Activated CD4-positive, alpha-beta T cell treated with anti-CD3 and anti-CD28 coated beads, Interleukin-10, Interleukin-2, amounts not matched to agents 100 ng/mL and 50 ng/mL, durations not matched to agents 16 hours and 8 hours (primary cell): ENCODE measurements at places on chromosomes 4 and X.

DNA sequence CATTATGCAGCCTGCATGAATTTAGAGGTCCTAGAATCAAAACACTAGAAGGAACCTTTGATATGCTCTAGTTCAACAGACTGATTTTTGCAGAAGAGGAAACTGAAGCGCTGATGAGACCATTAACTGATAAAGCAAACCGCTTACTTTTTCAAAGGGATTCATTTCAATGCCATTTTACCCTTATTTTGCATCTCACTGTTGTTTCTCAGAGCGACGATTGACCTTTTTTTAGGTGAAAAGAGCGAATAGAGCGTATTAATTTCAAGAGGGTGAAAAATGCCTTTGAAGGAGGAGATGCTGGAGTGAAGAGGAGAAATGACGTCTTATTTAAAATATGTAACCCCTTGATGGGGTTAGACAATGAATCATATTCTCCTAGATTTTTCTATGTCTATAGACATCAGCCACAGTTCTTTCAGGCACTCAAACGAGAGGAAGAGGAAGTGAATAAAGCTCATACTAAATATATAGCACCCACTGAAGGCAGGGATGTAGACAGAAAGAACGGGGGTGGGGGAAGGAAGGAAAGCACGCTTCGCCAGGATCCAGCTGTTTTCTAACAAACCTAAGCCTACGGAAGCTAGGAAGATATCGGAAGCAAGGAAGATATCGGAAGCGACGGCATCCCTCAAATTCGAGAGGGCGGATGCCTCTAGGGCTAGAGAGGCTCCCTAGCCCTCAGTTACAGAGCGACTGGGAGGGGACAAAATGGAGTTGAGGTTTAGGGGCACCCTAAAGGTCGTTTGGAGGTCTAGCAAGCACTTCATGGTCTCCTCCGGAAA, 848 bp downstream of the ACSL4 start:
- peak; percentile 31 for DNase-seq

GRCh38 chrX:39840581-39841093, 257.1 kb downstream of the BCOR start:
- DNase-seq: no peak

GRCh38 chr4:112516066-112516470, at the start of gene NEUROG2:
Gene NEUROG2, minus strand, starts transcription at chr4:112516180. Its CDS starts 705 bp downstream, at chr4:112515475.
- DNase-seq: no peak

DNA sequence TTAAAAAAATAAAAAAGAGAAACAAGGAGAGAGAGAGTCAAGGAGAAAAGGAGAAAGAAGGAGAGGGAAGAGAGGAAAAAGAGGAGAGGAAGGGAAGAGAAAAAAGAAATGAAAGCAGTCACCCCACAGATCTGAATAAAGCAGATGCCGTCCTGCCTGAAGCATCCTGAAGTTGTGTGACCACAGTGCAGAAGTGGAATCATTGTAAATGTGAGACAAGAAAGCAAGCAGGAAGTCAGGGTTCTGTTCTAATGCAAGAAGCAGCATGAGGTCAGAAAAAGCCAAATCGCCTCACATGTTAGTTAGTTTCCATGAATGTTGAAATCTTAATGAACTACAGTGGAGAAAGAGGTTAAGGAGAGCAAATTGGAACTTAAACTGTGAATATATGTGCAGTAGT, 692.5 kb downstream of the CENPC start:
- DNase-seq: no peak

DNA sequence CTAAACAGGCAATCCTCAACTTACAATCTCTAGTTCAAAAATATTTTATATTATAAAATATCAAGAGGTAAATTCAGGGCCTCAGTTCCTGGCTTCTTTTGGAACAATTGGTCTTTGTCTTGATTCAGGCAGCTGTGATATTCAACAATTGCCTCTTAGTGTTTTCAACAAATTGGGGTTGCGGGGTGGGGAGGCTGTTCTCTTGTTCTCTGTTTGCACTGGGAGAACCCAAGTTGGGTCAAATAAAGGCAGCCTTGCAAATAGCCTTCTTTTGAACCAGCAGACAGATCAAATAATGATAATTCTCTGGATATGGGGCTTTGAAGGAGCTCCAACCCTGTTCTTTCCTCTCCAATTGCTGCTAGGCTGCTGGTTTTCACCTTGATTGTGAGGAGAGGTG, 142.5 kb downstream of the COL4A5 start:
- DNase-seq: no peak

DNA sequence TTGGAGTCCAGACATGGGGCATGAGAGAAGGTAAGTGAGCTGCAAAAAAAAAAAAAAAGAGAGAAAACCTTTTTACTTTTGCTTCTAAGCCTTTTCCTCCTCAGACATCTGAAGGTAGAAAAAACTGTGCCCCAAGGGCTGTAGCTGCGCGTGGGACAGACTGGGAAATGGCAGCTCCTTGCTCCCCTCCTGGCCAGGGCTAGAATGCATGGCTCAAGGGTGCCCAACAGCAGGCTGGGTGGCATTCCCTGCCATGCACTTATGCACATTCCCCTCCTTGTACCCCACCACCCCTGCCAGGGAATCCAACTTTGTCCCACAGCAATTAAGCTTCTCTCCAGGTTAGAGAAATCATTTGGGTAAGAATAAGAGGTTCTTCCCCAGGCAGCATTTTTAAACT, 421.2 kb downstream of the TRAM1L1 start:
- DNase-seq: no peak

DNA sequence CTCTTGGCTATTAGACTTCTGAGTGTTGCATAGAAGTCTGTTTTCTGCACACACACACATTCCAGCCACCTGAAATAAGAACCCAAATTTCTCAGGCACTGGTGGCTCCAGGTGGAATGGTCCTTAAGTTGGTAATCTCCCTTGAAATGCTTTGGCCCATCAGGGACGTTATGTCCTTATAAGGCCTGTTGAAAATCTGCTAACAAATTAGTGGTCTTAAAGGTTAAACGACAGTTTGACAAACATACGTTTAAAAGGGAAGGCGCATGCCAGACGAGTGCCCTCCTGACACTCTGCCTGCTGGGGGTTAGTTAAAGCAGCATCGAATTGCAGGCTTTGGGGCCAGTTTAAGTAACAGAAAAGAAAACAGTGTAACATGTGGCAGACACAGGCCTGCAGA, 125.0 kb downstream of the TBX22 start:
- DNase-seq: no peak

- no peak for DNase-seq
Measured at GRCh38 chr4:132818091-132818490, 331.0 kb upstream of the PCDH10 start.

- no peak for DNase-seq
Measured at GRCh38 chr4:53674903-53675302, 83.6 kb upstream of the LNX1 start.

GRCh38 chrX:118976599-118977340, 2.4 kb downstream of the LONRF3 start:
- DNase-seq: peak; percentile 17

GRCh38 chr4:146333895-146334262, 119.5 kb downstream of the REELD1 start:
- DNase-seq: no peak

DNA sequence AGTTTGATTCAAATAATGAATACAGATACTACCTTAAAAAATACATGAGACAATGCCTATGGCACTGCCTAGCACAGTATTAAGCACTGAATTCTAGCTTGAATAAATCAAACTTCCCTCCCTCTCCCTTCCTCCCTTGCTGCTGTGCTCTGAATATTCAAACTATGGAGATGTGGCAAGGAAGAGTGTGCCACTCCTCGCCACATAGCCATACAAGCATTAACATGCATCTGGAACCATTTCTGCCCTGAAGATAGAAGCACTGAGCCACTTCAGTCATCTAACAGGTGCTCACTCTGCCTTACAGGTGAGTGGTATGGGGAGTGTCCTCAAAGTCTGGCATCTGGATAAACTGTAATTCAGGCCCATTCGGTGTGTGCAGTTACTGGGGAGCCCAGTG, 276.9 kb downstream of the ARHGAP24 start:
- DNase-seq: no peak

DNA sequence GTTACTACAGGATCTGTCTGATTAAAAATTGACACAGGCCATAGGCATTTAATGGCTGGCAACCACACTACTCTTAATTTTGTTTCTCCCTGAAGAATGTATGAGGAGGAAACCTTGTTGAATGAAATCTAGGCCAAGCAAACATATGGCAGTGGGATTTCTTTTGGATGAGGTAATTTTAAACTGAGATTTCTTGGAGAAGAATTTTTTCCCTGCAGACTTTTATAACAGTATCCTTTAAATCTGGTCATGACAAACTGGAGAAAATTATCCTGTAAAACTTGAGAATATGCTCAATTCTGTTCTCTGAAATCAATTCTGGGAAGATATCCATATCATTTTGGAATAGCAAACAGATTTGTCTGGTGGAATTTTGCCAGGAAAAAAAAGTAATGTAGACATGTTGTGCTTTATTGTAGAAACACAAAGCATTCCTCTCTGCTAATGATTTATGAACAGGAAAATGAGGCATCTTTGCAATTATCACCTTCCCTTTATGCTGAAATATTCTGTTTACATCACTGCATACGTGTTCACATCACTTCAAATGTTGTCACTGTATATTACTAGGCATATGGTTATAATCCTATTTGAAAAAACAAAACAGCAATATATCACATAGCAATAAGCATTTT, 108.3 kb upstream of the ARSJ start:
- no peak for DNase-seq

DNA sequence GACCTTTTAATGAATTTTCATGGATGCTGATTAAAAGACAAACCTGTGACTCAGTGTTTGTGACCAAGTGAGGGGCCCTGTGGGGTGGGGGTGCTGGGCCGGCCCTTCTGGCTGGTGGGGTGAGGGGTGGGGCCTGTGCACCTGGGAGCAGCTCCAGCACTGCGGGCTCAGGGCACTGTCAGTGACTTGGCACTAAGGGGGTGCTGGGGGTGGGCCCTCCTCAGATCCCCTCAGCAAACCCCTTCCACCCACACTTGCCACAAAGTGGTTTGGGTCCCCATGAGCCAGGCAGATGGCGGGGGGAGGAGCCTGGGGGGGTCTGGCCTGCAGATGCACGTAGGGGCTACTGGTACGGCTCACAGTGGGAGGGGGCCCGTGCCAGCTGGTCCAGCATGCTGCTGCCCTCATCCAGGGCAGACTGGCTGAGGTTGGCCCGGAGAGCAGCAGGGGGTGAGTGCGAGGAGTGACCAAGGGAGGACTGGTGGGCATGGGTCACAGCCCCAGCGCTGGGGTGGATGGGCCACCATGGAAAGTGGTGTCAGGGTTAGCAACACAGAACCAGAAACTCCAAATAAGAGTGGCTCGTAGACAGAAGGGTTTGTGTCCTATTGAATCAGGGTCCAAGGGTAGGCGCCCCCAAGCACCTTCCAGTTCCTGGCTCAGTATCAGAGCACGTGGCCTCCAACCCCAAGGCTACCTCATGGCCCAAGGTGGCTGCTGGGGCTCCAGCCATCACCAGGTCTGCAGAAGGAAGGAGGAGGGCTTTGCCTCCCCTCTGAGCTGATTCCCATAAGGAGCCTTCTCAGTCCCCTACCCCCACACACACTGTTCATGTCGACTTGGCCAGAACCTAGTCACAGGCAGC, 10.1 kb downstream of the NKX1-1 start:
- DNase-seq: no peak

DNA sequence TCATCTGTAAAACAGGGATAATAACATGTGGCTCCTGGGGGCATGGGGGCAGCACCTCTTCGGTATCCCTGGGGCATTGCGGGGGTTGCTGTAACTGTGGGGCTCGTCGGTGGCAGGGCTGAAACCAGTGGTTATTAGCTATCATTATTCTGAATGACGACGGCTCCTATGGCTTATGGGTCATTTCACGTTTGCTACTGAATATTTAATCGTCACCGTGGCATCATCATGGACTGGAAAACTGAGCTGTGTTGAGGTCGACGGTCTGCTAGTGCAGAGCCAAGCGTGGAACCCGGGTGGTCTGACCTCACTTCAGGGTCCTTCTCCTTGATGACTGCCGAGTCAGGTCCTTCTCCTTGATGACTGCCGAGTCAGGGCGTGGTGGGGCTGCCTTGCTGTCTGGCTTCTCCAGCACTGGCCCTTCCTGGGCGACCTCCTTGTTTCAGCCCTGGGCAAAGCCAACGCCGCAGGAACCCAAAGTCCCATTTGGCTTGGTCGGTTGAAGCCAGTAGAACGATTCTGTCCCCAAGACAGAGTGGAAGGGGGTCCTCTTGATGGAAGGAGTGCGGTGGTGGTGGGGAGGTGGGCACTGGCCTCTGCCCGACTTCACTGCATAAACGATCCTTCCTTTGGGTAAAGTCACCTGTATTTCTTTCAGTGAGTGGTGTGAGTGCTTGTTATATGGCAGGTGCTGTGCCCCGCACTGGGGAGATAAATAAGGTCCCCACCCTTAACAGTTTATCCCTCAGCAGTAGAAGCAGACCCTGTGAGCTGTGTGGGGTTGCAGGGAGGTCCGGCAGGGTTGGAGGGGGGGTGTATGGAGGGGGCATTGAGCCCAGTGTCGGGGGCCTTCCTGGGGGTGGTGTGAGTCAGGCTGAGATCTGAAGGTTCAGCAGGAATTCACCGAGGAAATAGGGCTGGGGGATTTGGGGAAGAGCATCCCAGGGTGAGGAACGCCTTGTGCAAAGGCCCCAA, 40.8 kb downstream of the PSAPL1 start:
- DNase-seq: no peak

DNA sequence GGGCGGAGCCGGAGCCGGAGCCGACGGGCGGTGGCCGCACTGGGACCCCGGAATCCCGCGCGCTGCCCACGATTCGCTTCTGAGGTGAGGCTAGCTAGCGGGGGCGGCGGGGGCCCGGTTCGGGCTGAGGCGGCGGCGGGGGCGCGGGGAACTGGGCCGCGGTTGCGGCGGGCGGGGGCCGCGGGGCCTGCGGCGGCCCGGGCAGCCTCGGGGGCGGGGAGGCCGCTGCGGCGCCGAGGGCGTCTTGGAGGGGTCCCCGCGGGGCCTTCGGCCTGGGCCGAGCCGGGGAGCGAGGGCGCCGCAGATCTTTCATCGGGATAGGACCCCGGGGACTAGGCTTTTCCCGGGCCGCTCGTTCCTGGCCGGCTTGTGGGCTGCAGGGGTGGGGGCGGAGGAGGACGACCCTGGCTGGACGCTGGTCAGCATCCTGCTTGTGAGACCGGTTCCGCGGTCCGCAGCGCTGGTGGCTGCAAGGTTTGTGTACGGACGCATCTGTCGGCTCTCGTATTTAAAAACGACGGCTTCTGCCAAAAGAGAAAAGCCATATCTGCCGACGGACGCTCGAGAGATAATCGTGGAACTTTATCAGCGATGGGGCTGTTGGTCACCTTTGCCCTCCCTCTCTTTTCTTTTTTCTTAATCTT, 419 bp downstream of the ADD1 start:
- no peak for DNase-seq

- DNase-seq: no peak
Measured at GRCh38 chr4:179027569-179027968, 1585.3 kb upstream of the AGA start.
